Fibroblast of villous mesenchyme (primary cell): ENCODE measurements at places on chromosomes 7 and 10. TPM values are rescaled to one million over a fixed set of nuclear protein-coding genes. Genes with fewer than 3 reads are reported as not detected.

The GPR26 gene
- not detected in 2 replicates for total RNA-seq

The CH25H gene
- total RNA-seq = under 0.01 and 0.64 TPM in 2 replicates

The PNLIPRP2 gene
- not detected in 2 replicates for total RNA-seq

The PARD3 gene
- total RNA-seq = 38.7 and 44.0 TPM in 2 replicates

The CALML5 gene
- total RNA-seq = not detected in 2 replicates

The C7orf33 gene
- total RNA-seq = not detected in 2 replicates

The GPR15LG gene
- total RNA-seq = not detected in 2 replicates

The TRA2A gene
- total RNA-seq = 21.3 and 45.8 TPM in 2 replicates

The KIAA1217 gene
- 0.86 and 2.6 TPM in 2 replicates for total RNA-seq

The CUZD1 gene
- 0.32 and 0.43 TPM in 2 replicates for total RNA-seq

The ITPRIP gene
- 9.9 and 10.3 TPM in 2 replicates for total RNA-seq

The TMEM270 gene
- not detected in 2 replicates for total RNA-seq

The TMEM184A gene
- 0.64 and 0.86 TPM in 2 replicates for total RNA-seq

The NOS3 gene
- total RNA-seq = 1.3 and 3.5 TPM in 2 replicates

The UTF1 gene
- not detected in 2 replicates for total RNA-seq

The ARL4A gene
- 17.7 and 24.6 TPM in 2 replicates for total RNA-seq

The SLC37A3 gene
- total RNA-seq = 62.2 and 79.0 TPM in 2 replicates

The CDH23 gene
- under 0.01 TPM in 2 replicates for total RNA-seq

The AMZ1 gene
- 12.2 and 14.2 TPM in 2 replicates for total RNA-seq

The CPXM2 gene
- total RNA-seq = 0.32 TPM in 1 of 2 replicates, not detected in the other

The MINDY4 gene
- total RNA-seq = 11.0 and 17.3 TPM in 2 replicates

DNA sequence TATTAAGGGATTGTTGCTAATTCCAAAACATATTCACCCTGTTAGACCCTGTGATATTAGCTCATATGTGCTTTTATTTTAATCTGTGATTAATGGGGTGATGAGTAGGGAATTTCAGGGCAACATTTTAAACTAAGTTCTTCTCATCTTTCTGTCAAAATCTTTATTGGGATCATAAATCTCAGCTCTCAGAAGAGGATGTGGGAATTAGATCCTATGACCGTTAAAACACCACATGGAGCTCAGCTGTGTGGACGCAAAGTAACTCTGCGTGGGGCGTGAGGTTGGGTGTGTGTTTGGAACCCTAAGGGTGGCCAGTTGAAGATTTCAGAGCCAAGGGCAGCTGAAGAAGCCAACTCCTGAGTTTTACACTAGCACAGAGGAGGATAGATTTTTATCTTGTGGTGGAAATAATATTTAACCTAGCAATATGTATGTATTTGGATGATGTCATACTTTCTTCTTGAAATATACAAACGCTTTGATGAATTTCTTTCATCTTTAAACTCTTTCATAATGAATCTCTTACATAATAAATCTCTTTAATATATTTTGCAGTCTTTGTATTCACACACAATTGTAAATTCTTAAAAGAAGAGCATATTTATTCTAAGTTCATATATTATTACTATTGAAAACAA lies 64.4 kb downstream of the EPDR1 start:
- peak; percentile 33 for DNase-seq

- no peak for DNase-seq
These were observed 3.8 kb upstream of the DGKI start for GRCh38 chr7:137850571-137850970.

GRCh38 chr7:92725161-92725925 lies 111.0 kb downstream of the CDK6 start:
- no peak for DNase-seq

- no peak for DNase-seq
These were observed 503.6 kb upstream of the MGMT start for GRCh38 chr10:128963211-128964099.

- DNase-seq = no peak
These were observed 675.8 kb downstream of the PCDH15 start for GRCh38 chr10:54125098-54125747.

GRCh38 chr7:158945519-158945918 lies 89.2 kb downstream of the DYNC2I1 start:
- no peak for DNase-seq

DNA sequence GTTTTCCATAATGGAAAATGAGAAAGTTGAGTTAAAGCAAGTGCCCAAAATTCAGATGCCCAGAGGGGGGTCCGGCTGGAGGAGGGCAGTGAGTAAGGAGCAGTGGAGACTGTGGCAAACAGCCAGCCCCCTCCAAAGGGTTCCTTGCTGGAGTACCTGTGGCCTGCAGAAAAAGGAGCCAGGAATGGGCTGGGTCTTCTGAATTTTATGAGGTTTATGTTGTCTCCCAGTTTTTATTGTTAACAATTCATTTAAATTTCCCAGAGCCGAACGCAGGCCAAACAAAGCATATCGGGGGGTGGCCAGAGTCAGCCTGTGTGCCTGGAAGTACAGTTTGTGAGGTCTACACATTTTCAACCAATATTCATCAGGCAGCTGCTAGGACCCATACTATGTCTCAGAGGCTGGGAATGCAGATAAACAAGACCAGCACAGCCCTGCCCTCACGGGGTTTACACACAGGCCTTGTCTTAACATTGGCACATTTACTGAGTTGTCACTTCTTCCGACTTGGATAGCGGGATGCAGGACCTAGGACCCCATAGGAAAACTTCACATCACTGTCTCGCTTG lies 12.9 kb upstream of the CSGALNACT2 start:
- no peak for DNase-seq

- DNase-seq = no peak
These were observed 34.0 kb downstream of the THNSL1 start for GRCh38 chr10:25050402-25050801.

GRCh38 chr7:157840914-157841772 lies 504.3 kb downstream of the DNAJB6 start:
- DNase-seq = no peak

GRCh38 chr10:84217746-84218145 lies 7.6 kb downstream of the LRIT2 start:
- DNase-seq = no peak

DNA sequence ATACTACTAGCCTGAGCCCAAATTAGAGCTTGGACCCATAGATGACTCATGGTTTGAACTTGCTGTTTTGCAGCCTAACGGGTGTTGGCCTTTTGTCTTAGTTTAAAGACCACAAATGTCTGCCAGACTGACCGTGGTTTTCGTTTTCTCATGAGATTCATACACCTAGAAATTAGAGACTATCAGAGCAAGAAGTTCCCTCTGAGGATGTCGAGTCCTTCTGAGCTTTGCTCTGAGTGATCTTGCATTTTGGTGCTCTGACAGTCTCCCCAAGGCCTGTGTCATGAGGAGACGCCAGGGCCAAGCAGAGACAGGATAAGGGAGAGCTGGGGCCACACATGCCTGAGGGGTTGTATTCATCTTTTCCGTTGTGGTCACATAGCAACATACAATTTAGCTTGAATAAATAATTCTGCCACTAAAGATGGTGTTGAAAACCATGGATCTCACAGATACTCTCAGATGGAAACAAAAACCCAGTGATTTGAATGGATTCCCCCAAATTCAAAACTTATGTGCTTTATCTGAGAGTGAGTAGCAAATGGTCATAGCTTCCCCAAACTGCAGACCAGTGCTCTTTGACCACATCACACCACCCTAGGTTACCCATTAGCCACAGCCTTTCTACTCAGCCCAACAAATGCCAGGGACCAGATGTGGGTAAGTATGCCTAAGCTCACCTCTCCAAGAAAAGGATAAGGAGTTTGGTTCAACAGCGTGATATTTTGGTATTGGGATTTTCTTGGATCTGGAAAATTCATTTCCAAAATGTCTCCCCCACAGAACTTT lies 762.0 kb upstream of the IGFBP3 start:
- DNase-seq = peak; percentile 11

- DNase-seq = no peak
These were observed 3.2 kb downstream of the SNCG start for GRCh38 chr10:86961481-86962091.

DNA sequence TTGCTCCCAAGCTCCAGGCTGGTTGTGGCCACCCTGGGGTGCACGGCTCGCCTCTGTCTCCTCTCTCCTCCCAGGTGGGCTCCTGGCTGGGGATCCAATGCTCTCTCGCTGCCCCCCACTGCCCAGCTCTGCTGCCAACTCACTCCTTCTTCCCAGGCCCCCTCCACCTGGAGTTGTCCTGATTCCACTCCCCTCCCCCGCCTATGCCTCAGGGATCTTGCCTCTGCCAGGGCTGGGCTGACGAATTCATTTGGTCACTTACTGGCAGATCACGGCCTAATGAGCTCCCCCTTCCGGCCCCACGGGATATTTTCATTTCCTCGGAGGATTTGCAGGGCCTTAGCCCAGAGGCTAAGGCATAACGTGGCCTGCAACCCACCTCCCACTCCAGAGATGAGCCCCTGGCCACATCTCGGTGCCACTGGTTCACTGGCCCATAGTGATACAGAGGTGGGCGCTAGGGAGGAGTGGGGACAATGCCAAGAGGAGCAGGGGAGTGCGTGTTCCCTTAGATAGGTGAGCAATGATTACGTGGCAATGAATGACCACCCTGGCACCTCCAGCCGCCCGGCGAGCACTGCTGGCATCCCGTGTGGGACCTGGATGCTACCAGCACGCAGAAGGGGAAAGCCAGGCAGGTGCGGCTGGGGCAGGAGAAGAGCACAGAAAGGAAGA lies 344.6 kb upstream of the SHH start:
- DNase-seq = no peak

- no peak for DNase-seq
These were observed 109.7 kb downstream of the NT5C2 start for GRCh38 chr10:103083266-103083976.

GRCh38 chr7:128116740-128117139 lies 85.5 kb upstream of the LRRC4 start:
- DNase-seq = no peak

DNA sequence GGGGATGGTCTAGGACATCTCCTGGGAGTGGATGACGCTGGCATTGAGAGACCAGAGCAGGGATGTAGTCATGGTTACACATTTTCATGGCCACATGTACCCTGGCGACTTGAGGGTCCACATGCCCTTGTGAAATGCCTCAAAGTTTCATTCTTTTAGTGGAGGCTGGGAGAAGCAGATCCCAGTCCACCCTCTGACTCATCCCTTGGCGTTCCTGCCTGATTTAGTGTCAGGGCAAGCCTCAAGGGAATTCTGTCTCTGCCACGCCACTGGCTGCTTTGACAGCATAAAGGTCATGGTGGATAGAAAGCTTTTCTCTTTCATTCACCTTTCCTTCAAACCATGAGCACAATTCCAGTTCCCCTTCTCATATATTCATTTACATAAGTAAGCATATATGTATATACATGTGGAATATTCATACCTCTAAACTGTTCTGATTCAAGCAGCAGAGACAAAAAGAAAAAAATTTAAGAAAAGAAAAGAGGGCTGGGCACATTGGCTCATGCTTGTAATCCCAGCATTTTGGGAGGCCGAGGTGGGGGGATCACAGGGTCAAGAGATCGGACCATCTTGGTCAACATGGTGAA lies 21.8 kb upstream of the KIF5B start:
- DNase-seq = peak; percentile 76

GRCh38 chr7:56077681-56078080 lies 13.6 kb downstream of the SUMF2 start:
- DNase-seq = no peak

- no peak for DNase-seq
These were observed 5.3 kb downstream of the LARP4B start for GRCh38 chr10:926075-926698.

DNA sequence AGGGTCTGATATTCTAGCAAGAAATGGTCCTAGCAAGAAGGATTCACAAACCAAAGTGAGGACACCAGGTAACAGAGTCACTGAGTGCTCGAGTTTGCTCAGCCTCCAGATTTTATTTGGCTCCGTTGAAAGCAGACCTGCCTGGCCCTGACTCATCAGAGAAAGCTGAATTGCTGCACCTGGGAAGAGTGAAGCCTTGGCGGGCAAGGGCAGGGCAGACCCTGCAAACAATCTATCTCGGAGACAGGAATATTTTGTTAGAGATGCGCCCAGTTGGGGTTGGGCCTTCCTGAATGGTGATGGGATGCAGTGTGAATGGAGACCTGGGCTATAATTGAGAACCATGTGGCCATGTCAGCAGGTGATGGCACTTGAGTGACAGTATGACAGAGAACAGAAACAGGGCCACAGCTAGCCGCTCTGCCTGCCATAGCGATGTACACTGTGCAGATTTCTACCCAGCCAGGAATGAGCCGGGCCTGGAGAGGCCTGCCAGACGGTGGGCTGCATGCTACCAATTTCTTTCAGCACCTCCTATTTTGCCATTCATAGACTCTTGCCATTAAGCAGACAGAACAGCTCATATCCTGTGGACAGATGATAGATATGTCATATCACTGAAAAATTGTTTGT lies 744.2 kb downstream of the LRMDA start:
- no peak for DNase-seq

- no peak for DNase-seq
These were observed 428.5 kb upstream of the MGMT start for GRCh38 chr10:129038522-129038921.

DNA sequence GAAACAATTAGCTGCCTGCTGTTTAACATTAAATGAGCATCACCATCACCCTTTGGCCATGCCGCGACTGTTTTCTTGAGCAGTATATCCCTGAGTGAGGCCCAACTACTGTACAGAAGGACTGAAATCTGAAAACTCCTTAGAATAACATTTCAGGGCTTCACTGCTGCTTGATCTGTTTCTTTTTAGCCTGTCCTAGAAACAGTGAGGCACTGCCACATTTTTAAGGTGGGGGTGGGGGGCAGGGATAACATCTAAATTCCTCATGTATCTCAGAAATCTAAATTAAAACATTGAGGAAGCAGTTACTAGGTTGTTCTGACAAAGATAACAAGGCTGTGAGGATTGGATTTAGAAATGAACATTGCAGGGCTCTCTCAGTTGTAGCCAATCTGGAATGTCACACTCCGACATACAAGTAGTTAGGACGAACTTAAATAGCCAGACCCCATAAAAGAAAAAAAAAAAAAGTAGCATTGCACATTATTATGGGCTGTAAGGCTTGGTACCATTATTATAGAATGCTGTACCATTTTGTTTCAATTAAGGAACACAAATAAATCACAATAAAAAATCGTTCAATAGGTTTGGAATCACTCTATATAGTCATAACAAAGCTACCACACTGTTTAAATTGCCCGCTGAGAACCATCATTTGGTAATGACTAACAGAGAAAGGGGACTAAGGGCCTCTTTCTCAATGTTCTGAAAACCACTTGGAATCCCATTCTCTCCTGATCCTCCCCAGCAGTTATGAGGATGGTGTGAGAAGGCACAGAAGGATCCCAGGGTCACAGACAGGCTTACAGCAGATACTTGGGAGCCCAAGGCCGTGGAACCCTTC lies 256.1 kb downstream of the INHBA start:
- DNase-seq = no peak
